ENCODE measurements at places on chromosomes 5 and 9. TPM values are rescaled to one million over a fixed set of nuclear protein-coding genes. Genes with fewer than 3 reads are reported as not detected.

DNA sequence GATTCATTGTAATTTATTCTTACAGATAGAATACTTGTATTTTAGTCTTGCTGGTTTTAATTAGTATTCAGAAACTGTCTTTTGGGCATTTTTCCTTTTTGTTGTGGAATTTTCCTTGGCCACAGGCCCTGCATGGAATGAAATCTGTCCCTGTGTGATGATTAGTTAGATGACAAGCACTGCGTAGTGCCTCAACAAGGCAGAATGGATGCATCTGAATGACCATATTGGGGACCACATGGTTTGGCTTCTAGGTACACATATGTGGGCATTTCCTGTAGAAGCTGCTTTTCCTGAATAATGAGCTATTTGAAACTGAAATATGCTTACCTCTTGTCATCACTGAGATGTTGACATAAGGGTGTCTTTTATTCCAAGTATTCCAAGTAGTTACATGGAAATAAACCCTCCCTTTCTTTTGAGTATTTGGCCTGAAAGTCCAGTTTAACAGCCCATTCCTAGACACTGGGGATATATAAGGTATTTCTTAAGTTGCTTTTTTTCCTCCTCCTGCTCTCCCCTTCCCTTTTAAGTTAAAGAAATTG lies 147.3 kb downstream of the YTHDC2 start:
- DNase-seq: no peak

DNA sequence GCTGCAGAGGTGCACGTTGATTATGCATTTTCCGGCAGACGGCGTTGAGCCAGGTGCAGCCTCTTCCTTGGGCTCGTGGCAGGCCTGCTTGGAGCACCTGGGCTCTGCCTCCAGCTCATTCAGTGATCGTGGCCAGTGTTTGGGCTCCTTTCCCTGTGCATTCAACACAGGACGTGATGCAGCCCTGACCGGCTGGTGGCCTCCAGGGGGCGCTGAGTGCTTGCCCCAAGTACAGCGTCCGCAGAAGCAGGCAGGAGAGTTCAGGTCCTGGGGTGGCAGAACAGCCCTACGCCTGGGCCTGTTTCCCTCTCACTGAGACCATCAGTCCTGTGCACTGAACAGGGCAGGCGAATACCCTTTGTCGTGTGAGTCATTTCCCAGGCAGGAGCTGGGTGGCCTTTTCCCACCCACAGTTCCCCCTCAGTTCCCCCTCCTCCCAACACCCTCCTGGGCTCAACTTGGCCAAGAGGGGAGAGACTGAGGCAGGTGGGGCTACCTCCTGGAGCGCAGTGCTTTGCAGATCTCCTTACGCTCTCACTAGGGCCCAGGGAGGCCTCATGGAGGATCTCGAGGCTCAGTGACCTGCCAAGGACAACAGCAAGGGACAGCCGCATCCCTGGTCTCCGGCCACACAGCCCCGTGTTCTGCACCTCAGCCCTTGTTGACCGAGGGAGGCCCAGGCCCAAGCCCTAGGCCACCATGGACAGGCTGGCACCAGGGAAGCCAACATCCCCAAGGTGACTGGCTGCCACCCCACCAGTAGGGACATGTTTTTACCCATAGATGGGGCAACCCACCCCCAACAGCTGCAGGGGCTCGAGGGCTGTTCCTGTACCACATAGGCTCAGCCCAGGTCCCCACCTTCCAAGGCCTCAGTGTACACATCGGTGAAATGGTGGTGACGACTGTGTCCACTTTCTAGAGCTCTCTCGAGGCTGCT lies 52.9 kb downstream of the LRSAM1 start:
- peak; percentile 52 for DNase-seq

GRCh38 chr9:21077781-21078180 lies at the start of gene IFNB1:
Gene IFNB1, minus strand, starts transcription at chr9:21077942. Its CDS starts 73 bp downstream, at chr9:21077869.
- DNase-seq: no peak

DNA sequence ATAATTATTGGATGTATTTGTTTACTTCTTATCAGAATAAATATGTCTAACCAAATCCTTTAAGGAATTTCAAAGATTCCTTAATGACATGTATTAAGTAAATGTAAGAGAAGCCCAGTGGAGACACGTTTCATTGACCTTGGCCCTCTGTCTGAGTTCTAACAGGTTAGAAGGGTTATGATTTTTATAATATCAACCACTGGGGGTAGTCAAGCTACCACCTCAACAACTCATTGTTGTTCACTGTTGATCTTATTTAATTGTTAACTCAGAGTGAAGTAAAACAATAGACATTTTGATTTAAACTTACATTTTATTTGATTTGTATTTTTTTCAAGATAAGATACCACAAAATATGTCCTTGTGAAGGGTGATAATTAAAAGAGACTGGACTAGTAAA lies 499.2 kb upstream of the COX7C start:
- DNase-seq: no peak

DNA sequence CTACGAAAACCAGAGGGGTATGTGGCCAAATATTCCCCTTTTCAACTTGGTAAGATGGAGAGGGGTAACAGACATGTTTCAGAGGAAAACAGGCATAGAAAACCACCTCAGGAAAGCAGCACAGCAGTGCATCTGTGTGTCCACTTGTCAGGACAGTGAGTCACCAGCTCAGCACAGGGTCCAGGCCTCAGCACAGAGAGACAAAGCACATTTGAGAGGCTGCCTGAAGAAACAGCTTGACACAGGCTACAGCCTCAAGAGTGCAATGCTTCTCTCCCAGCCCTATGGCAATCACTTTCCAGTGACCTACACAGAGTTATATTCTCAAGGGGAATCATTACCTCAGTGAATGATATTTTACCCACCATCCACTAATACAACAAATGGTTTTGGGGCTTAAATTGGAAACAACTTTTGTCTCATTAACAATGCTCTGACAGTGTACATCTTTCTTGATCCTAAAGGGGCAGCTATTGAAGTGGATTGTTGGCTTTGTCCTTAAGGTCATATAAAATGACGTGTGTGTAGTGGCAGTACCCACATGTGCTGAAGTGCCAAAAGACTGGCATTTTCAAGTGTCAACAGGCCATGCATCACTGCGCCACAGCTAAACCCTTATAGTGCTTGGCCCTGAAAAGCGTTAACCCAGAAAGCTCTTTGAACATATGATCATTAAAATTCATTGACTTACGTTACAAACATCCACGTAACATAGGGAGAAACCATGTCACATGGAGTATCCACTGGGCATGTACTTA lies 46.4 kb downstream of the ERMP1 start:
- peak; percentile 15 for DNase-seq

- no peak for DNase-seq
These were observed 230.3 kb downstream of the MPDZ start for GRCh38 chr9:13049223-13049622.

GRCh38 chr5:176490301-176490700 lies 42.1 kb downstream of the FAF2 start:
- DNase-seq: no peak

GRCh38 chr5:133265257-133265656 lies 213.4 kb downstream of the HSPA4 start:
- no peak for DNase-seq

DNA sequence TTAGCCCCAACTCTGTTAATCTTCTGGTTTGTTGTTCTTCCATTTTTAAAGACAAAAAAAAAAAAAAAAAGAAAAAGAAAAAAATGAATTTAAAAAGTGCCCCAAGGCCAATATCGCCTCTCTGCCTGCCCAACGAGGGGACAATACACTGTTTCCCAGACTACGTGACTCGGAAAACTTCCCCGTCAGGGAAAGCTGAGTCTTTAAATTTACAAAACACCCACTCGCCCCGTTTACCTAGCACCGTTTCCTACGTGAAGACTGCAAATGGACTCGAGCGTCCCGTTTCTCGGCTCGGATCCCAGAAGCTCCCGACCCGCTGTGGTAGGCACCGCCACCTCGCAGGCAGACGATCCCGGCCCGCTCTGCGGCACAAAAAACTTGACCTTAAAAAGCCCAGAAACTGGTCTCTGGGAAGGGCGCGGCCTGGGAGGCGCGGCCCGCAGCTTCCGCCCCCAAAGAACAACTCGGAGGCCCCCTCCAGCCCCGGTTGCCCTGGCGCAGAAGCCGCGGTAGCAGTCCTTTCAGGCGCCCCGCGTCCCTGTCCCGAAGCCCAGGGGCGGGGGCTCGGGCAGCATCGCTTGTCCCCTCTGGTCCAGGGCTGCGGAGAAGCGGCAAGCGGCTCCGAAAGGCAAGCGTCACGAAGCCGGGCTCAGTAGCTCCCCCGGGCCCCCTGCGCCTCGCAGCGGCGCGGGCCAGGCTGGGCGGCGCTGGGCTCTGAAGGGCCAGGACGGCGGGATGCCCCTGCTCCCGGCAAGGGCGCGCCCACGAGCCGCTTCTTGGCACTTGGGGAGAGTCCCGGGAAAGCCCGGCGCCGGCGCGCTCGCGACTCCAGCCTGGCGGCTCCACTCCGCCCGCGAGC lies at the start of gene GCNT4:
Gene GCNT4, minus strand, starts transcription at position 367 of the 862 bp plus-strand sequence. CDS start 22,521 bp downstream, outside the sequence.
- DNase-seq: no peak

DNA sequence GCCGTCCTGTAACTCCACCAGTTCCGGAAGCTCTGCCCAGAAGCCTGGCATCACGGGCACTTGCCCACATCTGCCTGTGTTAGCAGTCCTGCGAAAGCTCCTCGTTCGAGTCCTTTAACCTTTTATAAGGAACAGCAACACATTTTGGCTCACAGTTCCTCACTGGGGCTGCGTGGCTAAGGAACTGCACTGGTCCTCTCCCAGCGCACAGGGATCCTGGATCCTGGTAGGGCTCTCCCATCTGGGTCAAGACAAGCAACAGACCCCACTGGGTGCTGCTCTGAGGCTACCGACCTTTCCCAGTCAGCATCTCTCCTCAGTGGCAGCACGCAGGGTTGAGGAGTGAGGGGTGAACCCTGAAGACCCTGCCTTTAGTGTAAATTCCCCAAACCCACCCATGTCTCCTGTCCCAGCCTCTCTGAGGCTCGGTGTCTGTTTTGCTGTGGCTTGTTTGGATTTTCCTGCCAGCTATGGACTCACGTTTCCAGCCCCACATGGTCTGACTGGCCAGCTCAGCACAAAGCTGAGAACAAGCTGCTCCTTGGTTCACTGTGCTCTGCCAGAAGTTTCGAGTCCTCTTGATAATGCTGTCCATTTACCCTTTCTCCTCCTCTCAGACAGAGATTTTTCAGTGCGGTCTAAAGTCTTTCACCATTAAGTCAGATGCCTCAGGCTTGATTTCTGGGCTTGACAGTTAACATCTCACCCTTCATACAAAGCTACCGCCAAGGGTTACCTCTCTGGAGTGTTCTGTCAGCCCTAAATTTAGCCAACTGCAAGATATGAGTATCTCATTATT lies 80.0 kb downstream of the AK8 start:
- no peak for DNase-seq

Gene STING1
- total RNA-seq: 3.6 TPM

Gene CAMK4
- 130 TPM for total RNA-seq

DNA sequence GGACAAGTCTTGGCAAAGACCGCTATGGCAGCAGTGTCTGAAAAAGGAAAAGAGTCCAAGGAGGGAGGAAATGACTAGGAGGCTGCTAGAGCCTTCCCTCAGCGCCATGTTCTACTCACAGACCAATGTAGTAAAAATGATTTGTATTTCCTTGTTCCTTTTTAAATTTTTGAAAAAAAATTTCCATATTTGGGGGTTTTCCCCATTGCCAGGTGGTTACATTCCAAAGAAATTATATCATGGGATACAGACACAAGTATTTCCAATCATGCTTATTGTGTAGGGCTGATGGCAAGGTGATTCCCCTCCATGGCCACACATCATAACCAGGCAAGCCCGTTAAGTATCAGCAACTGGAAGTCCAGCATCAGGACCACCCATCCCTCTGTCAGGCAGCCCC lies 138.2 kb downstream of the PIP5K1B start:
- no peak for DNase-seq

Gene SLC6A7
- 0.62 TPM for total RNA-seq

DNA sequence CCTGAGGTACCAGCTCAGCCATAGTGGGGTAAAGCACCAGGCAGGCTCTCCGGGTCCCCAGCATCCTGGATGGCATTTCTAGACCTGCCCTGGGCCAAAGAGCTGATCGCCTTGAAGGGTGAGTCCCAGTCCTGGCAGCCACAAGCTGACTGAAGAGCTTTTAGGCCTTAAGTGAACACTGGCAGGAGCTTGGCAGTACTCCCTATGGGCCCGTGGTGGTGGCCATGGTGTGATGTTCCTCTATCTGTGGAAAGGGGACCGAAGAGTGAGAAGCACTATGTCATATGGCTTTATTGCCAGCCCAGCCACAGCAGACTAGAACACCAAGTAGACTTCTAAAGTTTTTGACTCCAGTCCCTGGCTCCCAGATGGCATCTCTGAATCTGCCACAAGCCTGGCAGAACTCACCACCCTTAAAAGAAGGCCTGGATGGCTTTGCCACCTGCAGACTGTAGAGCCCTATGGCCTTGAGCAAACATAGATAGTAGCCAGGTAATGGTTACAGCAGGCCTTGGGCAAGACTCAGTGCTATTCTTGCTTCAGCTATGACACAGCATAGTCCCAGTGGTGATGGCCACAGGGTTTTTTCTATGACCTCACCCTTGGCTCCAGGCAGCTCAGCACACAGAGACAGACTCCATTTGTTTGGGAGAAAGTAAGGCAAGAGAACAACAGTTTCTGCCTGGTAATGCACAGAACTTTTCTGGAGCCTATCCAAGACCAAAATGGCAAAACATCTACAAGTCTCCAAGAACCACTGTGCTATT lies 801.5 kb upstream of the DMAC1 start:
- DNase-seq: peak; percentile 11

DNA sequence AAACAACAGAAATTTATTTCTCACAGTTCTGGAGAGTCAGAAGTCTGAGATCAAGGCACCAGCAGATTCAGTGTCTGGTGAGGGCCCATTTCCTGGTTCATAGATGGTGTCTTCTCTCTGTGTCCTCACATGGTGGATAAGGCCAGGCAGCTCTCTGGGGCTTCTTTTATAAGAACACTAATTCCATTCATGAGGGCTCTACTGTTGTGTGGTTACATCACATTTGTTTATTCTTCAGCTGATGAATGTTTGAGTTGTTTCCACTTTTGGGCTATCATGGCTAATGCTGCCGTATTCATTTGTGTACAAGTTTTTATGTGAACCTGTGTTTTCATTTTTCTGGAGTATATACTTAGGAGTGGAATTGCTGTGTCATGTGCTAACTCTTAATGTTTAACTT lies 35.2 kb downstream of the DDX4 start:
- peak; percentile 5 for DNase-seq

GRCh38 chr5:63803165-63803564 lies 159.1 kb downstream of the HTR1A start:
- no peak for DNase-seq

DNA sequence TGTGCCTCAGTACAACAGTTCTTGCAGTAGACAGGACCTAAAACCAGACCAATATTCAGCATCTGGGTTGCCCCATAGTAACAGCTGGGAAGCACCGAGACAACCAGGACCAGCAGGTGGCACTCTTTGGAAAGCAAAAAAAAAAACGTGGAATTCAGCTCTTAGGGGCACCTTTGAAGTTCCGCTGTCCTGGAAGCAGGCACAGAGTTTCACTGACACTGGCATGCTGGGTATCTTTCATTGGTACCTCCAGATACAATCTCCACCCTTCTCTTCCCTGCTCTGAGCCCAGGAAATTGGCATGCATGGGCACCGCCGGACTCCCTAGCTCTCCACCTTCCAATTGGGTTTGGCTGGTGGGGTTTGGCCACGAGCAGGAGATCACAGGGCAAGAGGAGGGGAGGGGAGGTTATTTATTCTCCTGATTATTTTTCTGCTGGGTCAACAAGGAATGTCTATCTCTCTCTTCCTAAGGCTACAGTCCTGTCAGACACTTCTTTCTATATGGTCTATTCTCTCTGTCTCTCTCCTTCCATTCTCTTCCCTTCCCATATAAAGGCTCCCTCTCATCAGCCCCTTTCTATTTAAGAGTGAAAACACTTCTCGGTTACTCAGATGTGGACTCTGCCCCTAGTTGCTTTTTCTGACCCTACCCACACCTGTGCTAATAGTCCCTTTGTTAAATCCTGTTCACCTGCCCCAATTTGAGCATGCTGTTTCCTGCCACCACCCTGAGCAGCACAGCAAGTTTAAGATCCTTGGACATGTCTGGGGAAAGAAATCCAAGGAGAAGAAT lies 1.9 kb upstream of the IDNK start:
- DNase-seq: no peak
